ENCODE measurements at places on chromosomes 2 and 18. TPM values are rescaled to one million over a fixed set of nuclear protein-coding genes. Genes with fewer than 3 reads are reported as not detected.
A peak's percentile ranks its signal among the peaks of the same experiment; 100 is the strongest.

Gene SH3RF3
- 2.7 TPM for total RNA-seq

Gene LINC00305
- total RNA-seq: not detected

Gene PLGLB1
- total RNA-seq: 9.4 TPM

Gene RNU2-63P
- total RNA-seq: not detected

Gene NT5C1B
- total RNA-seq: not detected

Gene GALNT5
- 0.51 TPM for total RNA-seq

DNA sequence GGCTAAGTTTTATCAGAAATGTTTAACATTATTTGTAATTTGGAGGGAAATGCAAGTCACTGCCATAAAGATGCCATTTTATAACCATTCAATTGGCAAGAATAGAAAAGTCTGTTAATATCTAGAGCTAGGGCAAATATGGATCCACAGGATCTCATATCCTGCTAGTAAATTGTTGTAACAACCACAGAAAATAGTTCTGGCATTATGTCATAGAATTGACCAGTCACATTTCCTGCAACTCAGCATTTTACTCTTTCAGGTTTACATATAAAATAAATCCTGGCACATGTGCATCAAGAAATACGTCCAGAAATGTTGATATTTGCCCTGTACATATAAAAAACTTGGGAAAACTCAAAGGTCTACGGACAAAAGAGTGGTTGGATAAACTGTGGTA lies 32.9 kb downstream of the OSBPL6 start:
- DNase-seq: no peak

- no peak for DNase-seq
Observed at GRCh38 chr2:74504591-74504990, 2.9 kb downstream of the PCGF1 start.

GRCh38 chr2:132668189-132668823 lies 1.7 kb downstream of the LYPD1 start:
- no peak for DNase-seq

DNA sequence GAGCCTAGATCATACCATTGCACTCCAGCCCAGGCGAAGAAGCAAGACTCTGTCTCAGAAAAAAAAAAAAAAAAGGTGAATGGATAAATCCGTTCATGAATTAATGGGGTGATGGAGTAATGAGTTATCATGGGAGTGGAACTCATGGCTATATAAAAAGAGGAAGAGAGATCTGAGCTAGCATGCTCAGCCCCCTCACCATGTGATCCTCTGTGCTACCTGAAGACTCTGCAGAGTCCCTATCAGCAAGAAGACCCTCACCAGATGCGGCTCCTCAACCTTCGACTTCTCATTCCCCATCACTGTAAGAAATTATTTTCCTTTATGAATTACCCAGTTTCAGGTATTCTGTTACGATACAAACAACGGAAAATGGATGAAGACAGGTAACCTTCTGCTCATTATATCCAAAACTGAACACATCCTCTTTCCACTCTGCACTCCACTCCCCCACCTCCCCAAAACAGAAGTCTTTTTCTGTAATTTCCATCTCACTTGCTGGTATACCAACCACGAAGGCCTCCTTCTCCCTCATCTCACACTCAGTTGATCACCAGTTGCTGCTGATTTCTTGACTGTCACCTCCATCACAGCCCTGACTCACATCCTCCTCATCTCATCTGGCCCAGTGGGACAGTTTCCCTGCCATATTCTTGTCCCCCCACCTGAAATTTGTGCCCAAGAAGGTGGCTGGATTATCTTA lies 8.8 kb downstream of the RETREG2 start:
- no peak for DNase-seq

DNA sequence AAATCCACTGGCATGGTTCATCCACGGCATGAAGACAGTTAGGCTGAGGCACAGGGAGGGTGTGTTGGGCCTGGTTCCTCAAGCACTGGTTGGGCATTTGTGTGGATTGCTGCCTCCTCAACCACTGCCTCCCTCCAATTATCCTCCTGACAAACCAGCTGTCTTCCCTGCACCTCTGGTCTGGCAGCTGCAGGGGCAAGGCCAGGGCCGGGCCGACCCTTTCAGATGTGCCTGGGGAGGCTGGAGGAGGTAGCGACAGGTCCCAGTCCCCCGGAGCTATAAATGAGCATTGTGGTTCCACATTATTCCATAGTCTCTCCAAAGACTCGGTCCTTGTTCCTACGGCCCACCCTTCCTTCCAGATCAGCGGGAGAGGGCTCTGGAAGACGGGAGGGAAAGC lies 86.2 kb downstream of the MBP start:
- DNase-seq: peak; percentile 78

- DNase-seq: peak; percentile 57
Observed at GRCh38 chr18:12645751-12646203, 12.1 kb downstream of the SPIRE1 start.

- DNase-seq: peak; percentile 73
Observed at GRCh38 chr2:28661589-28662001, 90.0 kb upstream of the PPP1CB start.

- DNase-seq: no peak
Observed at GRCh38 chr2:165499131-165499530, 29.6 kb downstream of the CSRNP3 start.

GRCh38 chr2:18297534-18298058 lies 262.9 kb downstream of the RDH14 start:
- no peak for DNase-seq

- no peak for DNase-seq
Observed at GRCh38 chr18:37783771-37784170, 218.2 kb upstream of the CELF4 start.

- no peak for DNase-seq
Observed at GRCh38 chr18:9091066-9091476, 11.4 kb upstream of the NDUFV2 start.

DNA sequence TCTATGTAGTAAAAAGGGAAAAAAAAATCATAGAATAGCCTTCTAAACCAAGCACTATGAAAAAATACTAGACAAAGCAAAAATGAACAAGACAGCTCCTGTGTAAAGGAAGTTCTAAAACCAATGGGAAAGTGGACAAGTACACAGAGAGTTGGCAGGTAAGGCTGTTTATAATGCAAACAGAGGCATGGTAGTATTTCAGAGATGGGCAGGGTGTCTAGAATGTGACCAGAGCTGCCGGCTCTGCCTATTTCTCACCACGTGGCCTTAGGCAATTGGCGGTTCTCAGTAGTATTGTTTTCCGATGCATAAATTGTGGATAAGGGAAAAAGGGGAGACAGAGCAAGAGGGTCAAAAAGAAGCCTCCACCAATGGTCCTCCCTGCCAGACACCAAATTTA lies 173.6 kb downstream of the ANKRD30B start:
- no peak for DNase-seq

DNA sequence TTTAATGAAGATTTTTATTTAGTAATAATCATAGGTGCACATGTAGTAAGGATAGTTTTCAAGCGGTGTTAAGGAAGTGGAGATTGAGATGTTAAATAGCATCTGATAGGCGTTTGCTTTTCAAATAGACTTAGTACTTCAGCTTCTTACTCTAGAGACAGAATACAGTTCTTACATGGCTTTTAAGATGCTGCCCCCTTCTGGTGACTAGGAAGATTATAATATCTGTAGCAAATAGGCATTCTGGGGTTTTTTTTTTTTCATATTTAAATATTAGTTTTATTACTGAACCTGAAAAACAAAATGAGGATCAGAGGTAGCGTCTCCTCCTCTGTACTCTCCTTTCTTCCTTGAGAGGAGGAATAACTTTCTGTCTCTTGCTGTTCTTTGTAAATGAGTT lies 100.2 kb downstream of the AGAP1 start:
- no peak for DNase-seq

- DNase-seq: no peak
Observed at GRCh38 chr18:57930476-57930875, 113.5 kb upstream of the NEDD4L start.

Data from lower leg skin (tissue), 4 donors.